ENCODE measurements at places on chromosomes 16 and 17. TPM values are rescaled to one million over a fixed set of nuclear protein-coding genes. Genes with fewer than 3 reads are reported as not detected.

TLCD2 gene
- 1.6 TPM for total RNA-seq

KCTD5 gene
- 27.1 TPM for total RNA-seq

CFAP119 gene
- total RNA-seq, result 1.5 TPM

MED1 gene
- 45.9 TPM for total RNA-seq

NECAB2 gene
- total RNA-seq, result 0.13 TPM

TMEM100 gene
- total RNA-seq, result not detected

RAP1GAP2 gene
- 9.0 TPM for total RNA-seq

OTOP2 gene
- not detected for total RNA-seq

INCA1 gene
- total RNA-seq, result 0.22 TPM

C16orf90 gene
- not detected for total RNA-seq

CLEC3A gene
- not detected for total RNA-seq

SMIM36 gene
- total RNA-seq, result not detected

POLG2 gene
- 12.1 TPM for total RNA-seq

C16orf74 gene
- total RNA-seq, result 35.0 TPM

Measured in thoracic aorta endothelial cell (primary cell).